Activated T-helper 17 cell treated with anti-CD3 and anti-CD28 coated beads, Interleukin-2, amount 50 U/mL, for 72 hours (primary cell): ENCODE measurements at places on chromosomes 13 and 19. TPM values are rescaled to one million over a fixed set of nuclear protein-coding genes. Genes with fewer than 3 reads are reported as not detected.

The TMC4 gene
- 1.0 TPM for total RNA-seq

The PSG1 gene
- 0.45 TPM for total RNA-seq

The ZNF497 gene
- 1.7 TPM for total RNA-seq

The COX6B2 gene
- total RNA-seq: 0.50 TPM

The HTR2A gene
- total RNA-seq: not detected

The TNFRSF19 gene
- not detected for total RNA-seq

The ZNF527 gene
- 4.9 TPM for total RNA-seq

The CYP2S1 gene
- total RNA-seq: not detected

The S1PR4 gene
- total RNA-seq: 60.6 TPM

The PTGIR gene
- total RNA-seq: 1.3 TPM

The SMIM17 gene
- not detected for total RNA-seq

DNA sequence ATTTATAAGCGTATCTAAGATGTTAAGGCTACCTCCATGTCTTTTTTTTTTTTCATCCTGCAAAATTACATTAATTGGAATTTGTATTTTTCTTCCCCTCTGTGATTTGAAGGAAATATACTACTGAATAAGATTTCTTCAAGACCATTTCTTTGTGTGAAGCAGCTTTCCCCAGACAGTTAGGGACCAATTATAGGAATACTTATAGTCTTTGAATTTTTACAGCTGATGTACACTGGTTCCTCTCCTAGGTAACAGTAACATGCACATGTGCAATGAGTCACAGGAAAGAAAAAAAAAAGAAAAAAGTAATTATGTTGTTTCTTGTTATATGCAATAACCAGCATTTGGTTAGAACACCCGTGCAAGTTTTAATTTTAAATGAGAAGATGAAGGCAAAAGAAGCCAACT, 82.0 kb downstream of the PCDH9 start:
- no peak for ATAC-seq

- ATAC-seq: no peak
Measured at GRCh38 chr19:19416280-19416679, 10.8 kb downstream of the GATAD2A start.

DNA sequence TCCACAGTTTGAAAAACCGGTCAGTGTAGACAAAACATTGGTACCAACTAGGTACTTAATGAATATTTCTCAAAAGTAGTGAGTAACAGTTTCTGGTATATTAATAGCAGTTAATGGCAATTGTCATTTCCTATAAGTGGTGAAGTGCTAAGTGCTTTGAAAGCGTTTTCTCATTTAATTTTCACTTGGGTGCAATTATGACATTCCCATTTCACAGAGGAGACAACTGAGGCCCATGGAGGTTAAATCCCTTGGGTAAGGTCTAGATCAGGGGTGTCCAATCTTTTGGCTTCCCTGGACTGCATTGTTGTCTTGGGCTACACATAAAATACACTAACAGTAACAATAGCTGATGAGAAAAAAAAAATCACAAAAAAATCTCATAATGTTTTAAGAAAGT, 687 bp upstream of the SYT3 start:
- no peak for ATAC-seq

GRCh38 chr13:23934520-23934919, 37.2 kb upstream of the C1QTNF9B start:
- ATAC-seq: no peak

GRCh38 chr13:25752957-25753551, 298.8 kb downstream of the SHISA2 start:
- peak; percentile 44 for ATAC-seq

DNA sequence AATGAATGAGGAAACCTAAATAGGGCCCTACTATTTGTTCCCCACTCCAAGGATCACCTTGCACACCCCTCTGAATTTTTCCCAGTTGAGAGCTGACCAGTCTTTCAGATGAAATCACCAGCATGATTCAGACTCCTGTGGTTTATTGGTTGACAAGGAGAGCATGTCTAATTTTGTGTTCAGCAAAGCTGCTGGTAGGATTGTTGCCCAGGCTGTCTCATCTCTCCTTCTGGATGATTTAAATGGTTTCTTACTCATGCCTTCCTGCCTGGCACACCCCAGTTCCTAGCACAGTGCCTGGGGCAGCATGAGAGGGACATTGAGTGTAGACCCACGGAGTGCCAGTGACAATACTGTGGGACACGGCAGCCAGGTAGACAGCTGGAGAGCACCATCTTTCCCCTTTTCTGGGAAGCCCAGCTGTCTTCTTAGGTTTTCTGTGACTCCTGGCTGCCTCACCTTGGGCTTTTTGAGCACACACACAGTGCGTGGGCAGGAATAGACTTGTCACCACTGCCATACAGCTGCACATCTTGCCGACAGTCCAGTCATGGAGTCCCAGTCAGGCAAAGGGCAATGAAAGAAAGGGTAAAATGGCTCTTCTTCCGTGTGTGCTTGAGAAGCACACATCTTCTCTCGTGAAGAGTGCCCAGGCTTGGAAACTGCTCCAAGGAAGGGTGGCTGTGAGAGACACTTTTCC, 12.3 kb downstream of the FGF9 start:
- peak; percentile 65 for ATAC-seq

DNA sequence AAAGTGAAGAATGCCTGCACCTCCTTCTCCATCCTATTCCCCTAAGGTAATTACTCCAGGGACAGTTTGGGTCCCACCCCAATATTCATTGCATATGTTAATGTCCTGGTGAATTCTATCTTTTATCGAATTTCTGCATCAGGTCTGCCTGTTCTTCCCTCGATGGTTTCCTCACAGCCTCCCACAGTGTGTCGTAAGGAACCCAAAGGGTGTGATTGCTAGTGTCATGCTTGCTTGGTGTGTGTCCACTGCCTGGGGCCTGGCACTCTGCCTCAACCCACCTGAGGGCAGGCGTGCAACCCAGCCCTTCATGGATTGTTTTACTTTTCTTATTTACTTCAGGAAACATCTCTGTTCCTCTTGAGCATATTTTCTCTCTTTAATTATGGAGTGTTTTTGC, 60.2 kb upstream of the CYSLTR2 start:
- no peak for ATAC-seq

- no peak for ATAC-seq
Measured at GRCh38 chr19:18424890-18425514, 5.8 kb downstream of the SSBP4 start.

DNA sequence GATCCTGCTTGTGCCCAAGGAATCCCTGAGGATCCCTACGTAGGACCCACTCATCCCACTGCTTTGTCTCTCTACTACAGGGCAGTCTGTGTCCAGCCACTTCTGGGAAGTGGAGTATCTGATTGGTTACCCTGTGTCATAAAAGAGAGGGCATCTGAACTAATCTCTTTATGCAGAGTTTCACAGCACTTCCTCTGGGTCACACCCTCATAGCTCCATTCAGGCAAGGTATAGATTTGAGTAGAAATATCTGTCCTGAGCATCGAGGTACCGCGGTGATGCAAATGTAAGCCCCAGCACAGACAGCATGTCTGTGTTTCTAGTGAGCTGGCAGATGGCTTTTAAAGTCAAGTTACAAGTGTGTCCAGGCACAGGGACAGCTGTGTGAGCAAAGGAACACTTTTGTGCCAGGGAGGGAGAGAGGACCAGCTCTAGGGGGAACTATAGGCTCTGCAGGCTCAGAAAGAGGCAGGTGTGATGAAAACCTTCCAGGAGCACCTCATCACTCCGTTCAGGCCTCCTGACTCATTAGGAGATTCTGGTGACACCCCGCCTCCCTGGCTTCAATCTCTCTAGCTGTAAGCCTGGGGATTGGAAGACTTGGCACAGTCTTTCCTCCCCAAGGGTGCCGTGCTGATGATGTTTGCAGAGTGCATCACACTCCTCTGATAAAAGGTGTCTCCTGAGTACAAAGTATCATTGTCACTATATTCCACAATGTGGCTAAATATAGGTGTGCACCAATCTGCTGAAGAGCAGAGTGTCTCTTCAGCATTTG, 84.3 kb upstream of the UBL3 start:
- ATAC-seq: peak; percentile 49

DNA sequence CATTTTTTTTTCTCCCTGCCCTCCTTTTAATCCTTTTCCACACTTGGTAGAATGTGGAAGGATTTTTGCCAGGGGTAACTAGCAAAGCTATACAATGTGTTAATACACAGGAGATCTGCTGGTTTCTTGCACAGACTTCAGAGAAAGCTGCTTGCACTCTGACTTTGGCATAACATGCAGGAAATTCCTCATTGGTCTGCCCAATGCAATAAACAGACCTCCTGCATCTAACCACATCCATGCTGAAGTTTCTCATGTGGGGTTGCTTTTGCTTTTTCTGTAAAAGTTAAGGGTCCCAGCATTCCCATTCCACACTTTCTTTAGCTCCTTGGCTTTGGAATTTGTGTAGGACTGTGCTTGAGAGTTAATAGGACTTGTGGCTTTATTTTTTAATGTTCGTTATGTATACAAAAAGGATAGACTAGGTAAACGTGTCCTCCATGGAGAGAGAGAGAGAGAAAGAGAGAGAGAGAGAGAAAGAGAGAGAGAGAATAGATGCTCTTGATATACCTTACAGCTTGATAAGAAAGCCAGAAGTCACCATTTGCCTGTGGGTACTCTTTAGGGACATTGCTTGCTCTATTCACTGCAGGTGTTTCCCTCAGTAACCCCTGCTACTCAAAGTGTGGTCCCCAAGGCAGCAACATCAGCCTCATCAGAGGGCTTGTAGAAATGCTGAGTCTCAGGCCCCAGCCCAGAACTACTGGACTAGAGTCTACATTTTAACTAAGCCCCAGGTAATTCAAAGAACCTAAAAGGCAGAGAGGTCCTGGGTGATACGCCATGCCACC, 170.5 kb downstream of the SHISA2 start:
- ATAC-seq: no peak

GRCh38 chr13:52659340-52659739, 6.7 kb downstream of the SUGT1 start:
- ATAC-seq: no peak

DNA sequence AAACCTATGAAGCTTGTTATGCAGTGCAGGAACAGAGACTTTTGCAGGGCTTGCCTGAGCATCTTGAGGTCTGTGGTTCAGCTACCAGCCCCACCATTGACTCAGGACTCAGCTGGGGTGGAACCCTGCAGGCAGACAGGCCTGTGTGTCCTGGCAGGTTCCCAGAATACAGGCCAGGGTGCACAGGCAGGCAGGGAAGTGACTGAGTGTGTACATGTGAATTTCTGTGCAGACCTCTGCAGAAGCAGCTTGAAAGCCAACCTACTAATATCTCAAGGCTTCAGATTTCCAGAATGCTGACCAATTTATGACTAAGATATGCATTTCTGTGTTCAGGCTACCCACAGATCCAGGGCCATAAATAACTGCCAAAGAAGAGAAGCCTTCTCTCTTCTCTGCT, 254.4 kb downstream of the DLEU7 start:
- ATAC-seq: peak; percentile 39

- no peak for ATAC-seq
Measured at GRCh38 chr19:13153569-13154240, 3.5 kb downstream of the IER2 start.

- no peak for ATAC-seq
Measured at GRCh38 chr19:19595171-19595701, 23.3 kb downstream of the PBX4 start.

DNA sequence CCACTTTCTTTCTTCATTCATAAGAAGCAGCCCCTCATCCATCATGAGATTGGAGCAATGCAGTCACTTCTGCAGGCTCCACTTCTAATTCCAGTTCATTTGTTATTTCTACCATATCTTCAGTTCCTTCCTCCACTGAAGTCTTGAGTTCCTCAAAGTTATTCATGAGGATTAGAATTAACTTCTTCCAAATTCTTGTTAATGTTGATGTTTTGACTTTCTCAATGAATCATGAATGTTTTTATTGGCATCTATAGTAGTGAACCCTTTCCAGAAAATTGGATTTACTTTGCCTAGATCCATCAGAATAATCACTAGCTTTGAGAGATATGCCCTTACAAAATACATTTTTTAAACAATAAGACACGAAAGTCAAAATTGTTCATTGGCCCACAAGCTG, 2567.7 kb upstream of the PCDH20 start:
- no peak for ATAC-seq

DNA sequence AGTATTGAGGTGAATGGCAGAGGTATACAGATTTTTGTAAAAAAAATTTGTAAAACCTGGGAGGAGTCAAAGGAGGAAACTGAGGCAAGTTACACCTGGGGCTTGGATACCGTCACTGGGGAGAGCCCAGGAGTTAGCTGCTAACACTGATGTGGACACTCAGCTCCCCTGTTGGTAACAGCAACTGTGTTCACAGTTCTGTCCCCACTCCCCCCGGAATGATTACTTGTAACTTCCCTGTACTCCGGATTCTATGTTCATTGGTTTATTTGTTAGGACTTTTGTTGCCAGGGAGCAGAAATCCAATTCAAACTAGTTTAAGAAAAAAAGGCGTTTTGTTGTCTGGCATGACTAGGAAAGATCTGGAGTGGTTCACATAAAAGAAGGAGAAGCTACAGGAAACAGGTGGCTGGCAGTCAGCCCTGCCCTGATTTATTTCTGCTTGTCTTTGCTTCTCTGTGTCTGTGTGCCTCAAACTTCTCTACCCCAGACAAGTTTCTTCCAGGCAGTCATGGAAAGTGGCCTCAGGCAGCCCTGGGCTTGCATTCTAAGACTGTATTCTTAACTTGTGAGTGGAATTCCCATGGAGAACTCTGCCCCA, 2.3 kb upstream of the GPR12 start:
- no peak for ATAC-seq

- peak; percentile 43 for ATAC-seq
Measured at GRCh38 chr13:25874907-25875306, 176.9 kb downstream of the SHISA2 start.

GRCh38 chr19:2574478-2574931, 98.6 kb downstream of the GADD45B start:
- no peak for ATAC-seq

DNA sequence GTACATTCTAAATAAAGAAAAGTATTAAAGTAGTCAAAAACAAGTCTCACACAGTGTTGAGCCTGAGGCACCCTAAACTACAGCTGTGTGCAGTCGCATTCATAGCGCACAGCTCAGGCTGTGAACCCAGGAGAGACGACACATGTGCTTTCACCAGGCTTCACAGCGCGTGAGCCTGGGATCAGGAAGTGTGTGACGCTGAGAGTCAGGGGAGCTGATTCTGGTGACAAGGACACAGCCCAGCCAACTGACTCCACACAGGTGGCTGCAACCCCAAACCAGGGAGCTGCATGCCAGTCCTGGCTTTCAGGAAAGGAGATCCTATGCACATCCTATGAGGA, 41.6 kb downstream of the COL4A1 start:
- no peak for ATAC-seq

DNA sequence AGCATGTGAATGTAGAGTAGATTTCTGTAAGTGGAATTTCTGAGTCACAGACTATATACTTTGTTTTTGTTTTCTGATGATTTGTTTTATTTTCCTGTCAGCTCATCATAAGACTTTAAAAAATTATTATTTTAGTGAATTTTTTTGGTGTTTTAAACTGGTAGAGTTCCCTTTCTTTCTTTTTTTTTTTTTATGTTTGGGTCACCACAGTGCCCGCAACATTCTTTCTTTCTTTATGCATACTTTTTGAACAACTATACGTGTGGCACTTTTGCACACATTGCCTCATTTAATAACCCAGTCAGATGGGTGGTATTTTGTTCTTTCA, 46.0 kb downstream of the WDFY2 start:
- no peak for ATAC-seq

GRCh38 chr13:74442751-74443150, 308.5 kb upstream of the KLF12 start:
- ATAC-seq: no peak

GRCh38 chr19:34669305-34669704, 7.7 kb downstream of the SCGB2B2 start:
- ATAC-seq: no peak

GRCh38 chr19:575527-576506, 3.4 kb downstream of the BSG start:
- ATAC-seq: no peak
